Uterus (tissue), 4 donors: ENCODE measurements at places on chromosomes 3 and 15.
A peak's percentile ranks its signal among the peaks of the same experiment; 100 is the strongest.

GRCh38 chr3:6249679-6250078 lies 611.2 kb upstream of the GRM7 start:
- no peak for DNase-seq

- no peak for DNase-seq
These were observed 137.6 kb downstream of the GOLIM4 start for GRCh38 chr3:167958141-167958540.

- DNase-seq = no peak
These were observed 70.4 kb upstream of the OXTR start for GRCh38 chr3:8839607-8840325.

- no peak for DNase-seq
These were observed 130.2 kb upstream of the COL8A1 start for GRCh38 chr3:99508191-99508590.

DNA sequence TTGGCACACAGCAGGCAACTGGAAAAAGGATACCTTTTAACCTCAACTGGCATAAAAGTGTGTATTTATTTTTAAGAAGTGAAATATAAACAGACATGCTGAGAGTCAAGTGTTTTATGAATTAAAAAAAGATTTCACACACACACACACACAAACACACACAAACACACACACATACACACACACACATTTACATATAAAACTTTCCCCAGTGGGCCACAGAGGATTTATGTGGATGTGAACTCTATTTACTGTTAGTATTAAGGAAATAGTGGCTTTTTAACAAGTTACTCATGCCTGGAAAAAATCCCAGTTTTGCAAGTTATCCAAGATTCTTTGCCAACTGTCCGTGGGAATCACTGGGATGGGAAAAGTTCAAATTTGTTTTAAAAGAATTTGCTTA lies 725.9 kb upstream of the NR2F2 start:
- peak; percentile 31 for DNase-seq

DNA sequence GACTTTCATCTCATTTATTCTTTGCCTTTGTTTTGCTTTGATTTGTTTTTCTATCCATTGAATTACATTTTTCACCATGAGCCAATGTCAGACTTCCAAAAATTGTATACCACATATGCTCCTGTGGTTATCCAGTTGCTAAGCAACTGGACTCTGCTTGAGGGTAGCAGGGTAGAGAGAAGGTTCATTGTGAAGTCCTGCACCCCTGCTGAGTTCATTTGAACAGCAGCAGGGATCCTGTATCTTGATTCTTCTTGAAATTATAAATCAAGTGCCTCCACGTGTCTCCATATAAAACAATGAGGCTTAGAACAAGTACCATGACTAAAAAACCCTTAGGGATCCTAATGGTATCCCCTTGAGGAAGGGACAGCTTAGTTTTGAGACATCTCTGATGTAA lies 449.3 kb downstream of the ROBO2 start:
- no peak for DNase-seq

- DNase-seq = no peak
These were observed 54.5 kb downstream of the CHD2 start for GRCh38 chr15:92954578-92954977.

DNA sequence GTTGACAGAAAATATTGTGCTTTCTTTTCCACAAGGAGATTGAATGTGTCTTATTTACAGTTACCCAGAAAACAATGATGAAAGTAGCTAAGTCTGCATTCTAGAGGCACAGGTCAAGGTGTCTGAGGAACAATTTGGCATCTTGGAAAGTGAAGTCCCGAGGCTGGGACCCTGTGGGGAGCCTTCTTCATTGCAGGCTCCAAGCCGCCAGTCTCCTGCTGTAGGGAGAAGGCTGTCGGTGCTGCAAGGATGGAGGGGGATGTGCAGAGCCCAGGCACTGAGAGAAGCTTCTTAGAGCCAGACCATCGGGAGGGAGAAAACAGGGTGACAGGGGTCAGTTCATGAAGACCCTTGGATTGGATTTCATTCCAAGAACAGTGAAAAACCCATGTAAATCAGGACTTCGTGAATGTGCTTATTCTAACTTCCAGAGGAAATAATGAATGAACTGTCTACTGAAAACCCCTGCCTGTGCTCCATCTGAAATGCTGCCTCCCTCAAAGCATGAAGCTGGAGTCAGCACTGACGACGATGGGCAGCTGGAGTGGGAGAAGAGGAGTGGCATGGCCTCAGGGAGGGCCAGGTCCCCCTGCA lies 25.2 kb upstream of the NSMCE3 start:
- DNase-seq = no peak

DNA sequence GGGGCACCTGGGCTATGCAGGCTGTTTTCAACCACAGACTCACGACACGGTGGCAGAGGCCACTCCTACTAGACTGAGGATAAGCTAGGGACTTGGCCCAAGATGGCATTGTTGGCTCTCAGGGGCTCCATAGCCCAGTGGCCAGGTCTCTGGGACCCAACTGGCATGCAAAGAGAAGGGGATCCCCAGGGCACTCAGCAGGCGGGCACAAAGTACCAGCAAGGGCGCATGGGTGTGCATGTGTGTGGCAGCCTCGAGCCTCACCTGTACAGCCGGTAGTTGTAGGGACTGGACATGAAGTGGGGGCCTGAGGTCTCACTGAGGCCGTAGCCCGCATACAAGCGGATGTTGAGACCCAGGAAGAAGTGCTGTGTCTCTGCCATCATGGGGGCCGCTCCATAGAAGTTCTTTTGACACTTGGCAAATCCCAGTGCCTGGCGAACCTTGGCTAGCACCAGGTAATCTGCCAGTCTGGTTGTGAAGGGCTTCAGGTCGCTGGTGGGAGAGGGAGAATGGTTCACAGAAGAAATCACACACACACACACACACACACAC lies 30.2 kb downstream of the IDH3A start:
- no peak for DNase-seq

DNA sequence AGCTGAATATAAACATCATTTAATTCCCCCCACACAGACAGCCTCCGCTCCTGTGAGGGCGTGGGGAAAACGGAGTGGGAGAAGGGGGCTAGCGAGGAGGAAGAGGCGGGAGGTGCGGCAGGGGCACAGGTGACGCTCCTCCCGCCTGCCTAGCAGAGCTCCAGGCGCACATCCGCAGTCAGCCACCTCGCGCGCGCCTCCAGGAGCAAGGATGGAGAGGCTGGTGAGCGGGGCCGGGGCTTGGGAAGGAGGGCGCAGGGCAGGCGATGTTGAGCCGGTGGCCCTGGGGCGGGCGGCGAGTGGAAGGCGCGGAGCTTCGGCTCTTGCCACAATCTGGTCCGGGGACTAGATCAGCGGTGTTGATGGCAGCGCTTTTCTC lies at the start of gene CD200:
Gene CD200 (plus strand): TSS at position 155 of the 379 bp plus-strand sequence. CDS start 57 bp downstream, at position 212.
- DNase-seq = peak; percentile 70

- DNase-seq = peak; percentile 81
These were observed 426 bp downstream of the KAT2B start for GRCh38 chr3:20040548-20041196.

DNA sequence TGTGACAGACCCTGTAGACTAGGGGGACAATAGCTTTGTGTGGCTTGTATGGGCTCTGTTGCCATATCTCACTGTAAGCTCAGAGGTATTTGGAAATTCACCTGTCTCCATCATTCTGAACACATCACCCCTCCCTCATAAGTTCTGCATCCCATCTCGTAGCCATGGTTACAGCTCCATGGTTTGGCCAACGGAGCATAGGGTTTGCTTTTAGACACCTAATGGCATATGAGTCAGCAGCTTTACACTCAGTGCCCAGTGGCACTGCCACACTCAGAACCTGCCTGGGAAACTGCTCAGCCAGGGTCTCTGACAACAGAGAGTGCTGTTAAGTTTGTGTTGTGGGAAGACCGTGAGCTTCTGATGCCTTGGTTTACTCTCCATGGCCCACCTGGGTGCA lies 67.3 kb downstream of the CCK start:
- no peak for DNase-seq

DNA sequence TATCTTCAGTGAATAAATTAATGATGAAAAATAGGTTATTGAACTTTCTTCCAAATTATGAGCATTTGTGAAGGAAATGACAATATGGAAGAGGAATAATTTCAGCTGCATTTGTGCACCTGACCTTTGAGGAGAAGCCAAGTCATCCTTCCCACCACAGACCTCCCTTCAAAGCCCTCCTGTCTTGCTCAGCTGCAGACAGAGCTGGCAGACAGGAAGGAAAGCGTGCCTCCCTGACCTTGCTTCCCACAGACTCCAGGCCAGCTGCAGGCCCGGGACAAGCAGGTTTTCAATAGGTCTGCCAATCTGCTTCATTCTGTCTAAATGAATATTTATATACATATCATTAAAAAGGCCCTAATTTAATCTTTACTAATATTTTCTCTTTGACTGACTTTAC lies 152.9 kb upstream of the RBMS3 start:
- no peak for DNase-seq
